Cortex of kidney (tissue), 1 donor: ENCODE measurements at places on chromosomes 2 and 18.

- no peak for DNase-seq
These were observed 106.3 kb downstream of the GYPC start for GRCh38 chr2:126761981-126762878.

GRCh38 chr2:37767046-37767445, 95.6 kb upstream of the CDC42EP3 start:
- DNase-seq: no peak

- DNase-seq: no peak
These were observed 277.7 kb upstream of the FBXO11 start for GRCh38 chr2:48183991-48184390.

- DNase-seq: no peak
These were observed 656 bp downstream of the TBC1D8 start for GRCh38 chr2:101150306-101151145.

DNA sequence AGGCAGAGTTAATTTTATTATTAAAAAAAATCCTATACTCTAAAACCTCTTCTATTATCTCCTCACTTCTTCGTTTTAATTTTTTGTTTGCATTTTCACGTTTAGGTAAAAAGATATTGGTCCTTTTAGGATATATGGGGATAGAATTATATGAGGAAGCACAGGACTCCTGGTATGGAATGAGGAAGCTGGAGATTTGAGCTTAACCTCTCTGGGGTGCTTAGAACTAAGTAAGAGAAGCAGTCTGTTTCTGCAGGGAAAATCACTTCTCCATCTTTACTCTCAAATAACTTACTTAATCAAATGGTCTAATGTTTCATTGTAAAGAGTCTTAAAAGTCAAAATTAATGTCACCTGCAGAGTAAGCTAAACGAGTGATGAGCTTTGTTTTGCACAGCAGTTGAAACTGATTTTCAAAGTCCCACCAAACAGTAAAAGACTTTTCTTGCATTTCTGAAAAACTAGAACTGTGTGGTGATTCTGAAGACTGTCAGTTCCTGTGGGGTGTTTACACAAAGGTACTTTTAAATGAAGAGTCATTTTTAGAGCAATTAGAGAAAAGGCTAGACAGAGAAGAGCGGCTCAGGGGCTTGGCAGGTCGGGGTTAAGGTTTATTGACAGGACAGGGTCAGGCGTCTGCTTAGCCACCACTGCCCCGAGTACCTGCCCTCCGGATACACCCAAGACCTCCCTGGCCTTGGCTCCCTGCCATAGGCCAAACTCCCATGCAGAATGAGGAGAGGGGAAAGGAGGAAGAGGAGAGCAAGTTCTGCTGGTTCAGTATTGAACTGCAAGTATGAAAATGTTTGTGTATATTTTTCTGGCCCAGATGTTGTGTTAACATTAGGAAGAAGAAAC, 21.6 kb downstream of the METAP1D start:
- no peak for DNase-seq

DNA sequence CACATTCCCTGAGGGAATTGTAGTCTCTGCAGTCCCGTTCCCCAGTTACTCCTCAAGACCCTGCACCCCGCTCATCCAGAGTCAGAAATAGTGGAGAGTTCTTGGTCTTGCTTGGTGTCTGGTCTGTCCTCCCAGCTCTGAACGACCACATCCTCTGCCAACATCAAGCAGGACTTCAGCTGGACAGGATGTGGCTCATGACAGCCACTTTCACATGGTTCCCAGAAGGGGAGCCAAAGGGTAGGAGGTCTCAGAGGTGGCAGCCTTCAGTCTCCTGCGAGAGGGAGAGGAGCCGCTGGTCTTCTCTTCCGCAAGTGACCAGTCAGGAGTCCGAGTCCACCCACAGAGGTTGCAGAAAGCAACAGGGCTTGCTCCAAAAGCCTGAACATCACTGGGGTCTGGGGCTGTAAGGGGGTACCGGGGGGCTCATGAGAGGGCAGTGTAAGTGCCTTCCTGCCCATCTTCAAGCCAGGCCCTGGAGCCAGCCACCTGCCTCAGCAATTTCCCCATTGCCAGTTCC, 29.8 kb downstream of the B3GNT7 start:
- no peak for DNase-seq
